ENCODE measurements at places on chromosomes 5 and 9.

DNA sequence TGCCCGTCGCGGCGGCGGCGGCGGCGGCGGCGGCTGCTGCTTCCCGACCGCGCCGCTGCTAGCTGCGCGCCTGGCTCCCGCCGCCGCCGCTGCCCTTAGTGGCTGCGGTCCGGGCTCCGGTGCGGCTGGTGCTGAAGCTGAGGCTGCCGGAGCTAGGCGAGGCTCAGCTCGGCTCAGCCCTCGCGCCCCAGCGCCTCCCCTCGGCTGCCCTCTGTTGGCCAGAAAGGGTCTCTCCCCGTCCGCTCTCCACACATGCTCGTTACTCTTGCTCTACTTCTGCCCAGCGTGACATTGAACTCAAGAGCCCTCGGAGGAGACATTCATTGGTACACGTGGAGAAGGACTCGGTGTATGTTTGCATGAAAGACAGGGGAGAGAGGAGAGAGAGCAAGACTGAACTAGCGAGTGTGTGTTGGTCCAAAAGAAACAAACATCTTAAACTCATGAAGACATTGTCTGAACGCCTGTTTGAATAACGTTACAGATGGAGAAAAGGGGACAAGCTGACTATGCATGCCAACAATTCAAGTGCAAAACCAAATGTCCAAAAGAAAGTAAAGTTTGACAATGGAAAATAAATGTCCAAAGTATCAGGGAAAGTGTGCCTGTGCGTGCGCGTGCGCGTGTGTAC lies at the start of gene HCN1:
Gene HCN1 (minus strand): TSS at position 175 of the 631 bp plus-strand sequence.
- no peak for DNase-seq

GRCh38 chr5:156800929-156801328 lies 49.2 kb upstream of the PPP1R2B start:
- DNase-seq, result no peak

GRCh38 chr5:158378931-158379330 lies 520.0 kb upstream of the CLINT1 start:
- DNase-seq, result no peak

DNA sequence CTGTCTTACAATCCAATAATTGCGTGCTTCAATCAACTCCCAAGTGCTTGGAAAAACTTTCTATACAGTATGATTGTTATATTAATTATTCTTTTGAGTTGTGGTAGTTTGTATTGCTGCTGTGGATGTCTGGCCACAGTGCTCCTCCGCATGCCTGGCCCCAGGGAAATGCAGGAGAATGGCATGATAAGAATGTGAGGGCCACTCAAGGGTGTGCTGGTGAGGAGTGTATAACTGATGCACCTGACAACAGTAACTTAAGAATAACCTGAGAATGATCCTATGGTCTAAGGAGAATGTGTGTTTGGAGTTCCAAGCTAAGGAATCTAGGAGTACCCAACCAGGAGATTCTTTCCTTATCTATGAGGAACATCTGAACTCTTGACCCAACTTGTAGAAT lies 152.9 kb upstream of the APC start:
- DNase-seq, result no peak

DNA sequence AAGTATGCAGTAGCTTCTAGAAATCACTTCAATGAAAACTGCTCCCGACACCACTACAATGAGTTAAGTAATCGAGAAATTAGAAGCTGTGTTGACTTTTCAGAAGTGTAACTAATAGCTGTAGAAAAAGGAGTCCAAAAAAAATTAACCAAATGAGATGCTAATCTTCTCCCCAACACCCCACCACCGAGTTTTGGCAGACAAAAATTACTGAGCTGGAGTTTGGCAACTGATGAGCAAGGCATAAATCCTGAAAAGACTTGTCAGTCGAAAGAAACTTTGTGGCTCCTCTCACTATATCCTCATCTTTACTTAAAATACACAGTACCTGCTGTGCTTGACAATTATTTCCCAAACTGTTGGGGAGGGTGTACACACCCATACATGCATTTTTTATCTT lies 191.9 kb downstream of the EBF1 start:
- DNase-seq, result no peak

DNA sequence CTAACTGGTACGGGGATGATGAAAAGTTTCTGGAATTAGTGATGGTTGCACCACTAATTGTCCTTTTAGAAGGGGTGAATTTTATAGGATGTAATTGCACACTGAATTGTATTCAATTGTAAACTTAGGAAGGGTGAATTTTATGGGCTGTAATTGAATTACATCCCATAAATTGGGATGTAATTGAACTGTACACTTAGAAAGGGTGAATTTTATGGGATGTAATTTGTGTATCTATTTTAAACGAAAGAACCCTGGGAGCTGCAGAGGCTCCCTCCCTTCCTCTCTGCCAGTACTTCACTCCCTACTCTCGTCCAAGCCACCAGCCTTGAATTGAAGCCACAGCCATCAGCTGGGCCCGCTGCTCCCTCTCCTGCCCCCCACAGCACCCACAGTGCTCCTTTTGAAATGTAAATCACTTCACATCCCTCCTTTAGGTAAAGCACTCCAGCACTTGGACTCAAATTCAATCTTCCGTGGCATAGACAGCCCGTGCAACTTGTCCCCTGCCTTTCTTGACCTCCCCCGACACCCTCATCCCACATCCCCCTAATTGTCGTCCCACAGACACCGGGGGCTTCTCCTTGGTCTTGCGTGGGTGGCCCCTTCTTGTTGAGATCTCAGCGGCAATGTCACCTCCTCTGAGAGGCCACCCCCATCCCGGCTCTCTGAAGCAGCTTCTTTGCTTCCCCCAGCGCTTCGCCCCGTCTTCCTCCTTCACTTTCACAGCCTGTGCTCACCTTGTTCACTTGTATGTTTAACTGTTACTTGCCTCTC lies 84.2 kb upstream of the HRH2 start:
- no peak for DNase-seq

DNA sequence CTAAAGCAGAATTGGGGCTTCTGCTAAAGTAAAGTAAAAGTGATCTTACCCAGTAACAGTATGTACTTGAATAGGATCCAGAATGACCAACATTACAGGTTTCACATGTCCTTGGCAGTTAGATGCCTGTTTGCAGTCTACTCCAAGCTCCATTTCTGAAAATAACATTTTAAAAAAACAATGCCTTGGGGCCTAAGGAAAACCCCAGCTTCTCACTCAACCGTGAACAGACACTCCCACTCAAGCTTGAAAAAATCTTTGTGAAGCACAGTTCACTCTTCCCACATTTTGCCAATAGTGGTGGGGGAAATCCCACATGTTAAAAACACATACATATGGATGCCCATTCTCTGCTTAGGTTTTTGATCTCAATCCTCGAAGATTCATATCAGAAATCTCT lies 304.1 kb downstream of the ARRDC3 start:
- no peak for DNase-seq

DNA sequence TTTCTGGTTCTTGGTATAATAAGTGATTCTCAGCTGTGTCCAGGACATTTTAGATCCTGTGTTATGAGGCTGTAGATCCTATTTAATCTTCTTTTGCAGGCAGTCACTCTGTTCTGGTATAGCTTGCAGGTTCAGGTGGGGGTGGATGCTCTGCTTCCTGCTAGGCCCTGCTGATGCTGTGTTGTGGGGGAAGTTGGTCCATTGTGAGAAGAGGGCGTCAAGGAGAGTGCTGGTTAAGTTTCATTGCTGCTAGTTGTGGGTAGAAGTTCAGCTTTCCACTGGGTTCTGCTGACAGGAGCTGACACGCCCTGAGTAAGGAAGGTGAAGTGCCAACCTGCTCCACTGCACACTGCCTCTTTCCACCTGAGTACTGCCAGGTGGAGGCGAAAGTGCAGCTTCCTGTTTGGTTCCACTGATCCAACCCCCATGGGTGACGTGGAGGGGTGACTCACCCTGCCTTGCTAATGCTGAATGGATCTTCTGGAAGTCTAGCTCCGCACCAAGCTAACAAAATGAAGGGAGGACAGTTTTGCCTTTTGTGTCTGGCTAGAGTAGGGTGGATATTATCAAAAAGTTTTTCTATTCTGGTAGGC lies 16.3 kb downstream of the NMRK1 start:
- DNase-seq, result no peak

DNA sequence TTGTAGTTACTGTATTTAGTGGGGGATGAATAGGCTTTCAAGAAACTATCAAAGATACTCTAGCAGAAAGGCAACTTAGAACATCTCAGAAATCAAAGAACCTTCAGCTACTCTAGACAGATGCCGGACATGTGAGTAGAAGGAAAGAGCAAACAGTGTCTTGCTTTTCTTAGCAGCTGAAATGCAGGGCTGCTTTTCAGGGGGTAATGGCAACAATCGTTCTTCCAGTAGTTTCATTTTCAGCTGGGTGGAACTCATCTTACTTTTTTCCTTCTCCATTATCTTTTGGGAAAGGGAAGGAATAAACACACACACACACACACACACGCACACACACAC lies 281.6 kb downstream of the CRB2 start:
- no peak for DNase-seq

GRCh38 chr5:155293605-155294178 lies 280.1 kb downstream of the KIF4B start:
- no peak for DNase-seq

GRCh38 chr5:52776116-52776515 lies 11.6 kb upstream of the ITGA1 start:
- DNase-seq, result peak; percentile 5

- no peak for DNase-seq
Measured at GRCh38 chr5:150034662-150035061, 34.1 kb downstream of the HMGXB3 start.

GRCh38 chr9:115531410-115532125 lies 413.6 kb upstream of the TNC start:
- DNase-seq, result no peak

GRCh38 chr9:2723376-2724065 lies 6.2 kb downstream of the KCNV2 start:
- no peak for DNase-seq

All from activated CD8-positive, alpha-beta memory T cell treated with anti-CD3 and anti-CD28 coated beads for 1 hour (primary cell).